ENCODE measurements at places on chromosomes 7 and 10. TPM values are rescaled to one million over a fixed set of nuclear protein-coding genes. Genes with fewer than 3 reads are reported as not detected.

DNA sequence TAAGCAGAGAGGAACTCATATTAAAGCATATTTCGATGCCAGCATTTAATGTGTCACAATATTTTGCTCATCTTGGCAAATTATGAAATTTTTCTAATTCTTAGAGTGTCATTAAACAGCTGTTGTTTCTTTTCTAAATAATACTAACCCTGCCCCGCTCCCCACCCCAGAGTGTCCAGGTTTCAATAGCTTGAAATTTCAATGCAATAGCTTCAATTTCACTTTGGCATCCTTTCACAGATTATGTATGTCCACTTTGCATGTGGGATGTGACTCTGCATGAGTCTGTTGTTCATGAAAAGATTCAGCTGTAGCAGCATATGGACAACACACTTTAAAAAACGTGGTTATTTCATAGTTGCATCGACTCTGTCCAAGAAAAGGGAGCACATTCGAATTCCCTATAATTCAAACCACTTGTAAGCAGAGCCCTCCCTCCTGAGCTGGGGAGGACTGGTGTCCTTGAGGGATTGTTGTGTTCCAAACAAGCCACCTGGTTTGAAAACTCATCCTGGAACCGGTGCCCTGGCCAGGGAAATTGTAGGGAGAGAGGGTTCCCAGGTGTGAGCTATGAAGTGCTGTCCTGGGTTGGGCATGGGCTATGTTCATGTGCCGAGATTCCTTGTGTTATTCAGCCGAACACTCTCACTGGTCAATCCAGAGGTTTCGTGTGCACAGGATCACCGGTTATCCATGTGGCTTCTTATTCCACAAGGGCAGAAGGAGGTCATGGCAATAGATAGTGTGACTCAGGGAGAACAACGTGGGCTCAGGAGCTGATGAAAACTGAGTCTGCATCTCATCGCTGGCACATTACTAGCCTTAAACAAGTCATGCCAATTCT is 64.6 kb upstream of the CREB5 start:
- DNase-seq = no peak
- no peak overlapping the region for H3K27ac ChIP-seq
- no peak overlapping the region for H3K4me3 ChIP-seq
- no peaks in the 10 kb centered on the region for H3K4me1 ChIP-seq
- H3K36me3 ChIP-seq = no peaks in the 10 kb centered on the region

DNA sequence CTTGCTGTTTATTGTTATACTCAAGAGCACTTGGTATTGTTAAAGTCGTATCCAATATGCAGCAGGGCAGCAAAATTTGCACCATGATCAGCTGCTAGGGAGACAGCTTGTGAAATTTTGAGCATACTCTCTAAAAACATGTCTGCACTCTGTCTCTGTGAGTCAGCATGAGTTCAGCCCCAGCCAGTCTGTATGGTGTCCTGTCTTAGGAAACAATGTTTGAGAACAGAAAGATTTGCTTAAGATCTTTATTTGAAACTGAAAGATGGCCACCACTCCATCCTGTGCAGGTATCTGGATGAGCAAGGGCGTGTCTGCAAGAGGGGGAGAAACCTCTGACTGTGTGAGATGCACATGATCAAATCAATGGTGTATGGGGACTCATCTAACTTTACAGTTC is 97.1 kb downstream of the GNAI1 start:
- H3K4me1 ChIP-seq = no peaks in the 10 kb centered on the region
- DNase-seq = no peak
- no peaks in the 10 kb centered on the region for H3K36me3 ChIP-seq
- no peak overlapping the region for H3K4me3 ChIP-seq

- H3K27me3 ChIP-seq = peaks cover 4% of the 10 kb centered on the region
- H3K4me1 ChIP-seq = peaks cover 24% of the 10 kb centered on the region
- H3K36me3 ChIP-seq = peaks cover 21% of the 10 kb centered on the region
- no peak overlapping the region for H3K4me3 ChIP-seq
- H3K27ac ChIP-seq = no peak overlapping the region
Measured at GRCh38 chr10:17418249-17418648, 36.1 kb downstream of the ST8SIA6 start.

- H3K36me3 ChIP-seq = no peaks in the 10 kb centered on the region
- no peak overlapping the region for H3K4me3 ChIP-seq
- H3K27me3 ChIP-seq = peaks cover 35% of the 10 kb centered on the region
- DNase-seq = no peak
Measured at GRCh38 chr10:133151543-133151972, 8.5 kb upstream of the KNDC1 start.

GRCh38 chr7:31234836-31235605 is 105.5 kb downstream of the NEUROD6 start:
- H3K4me1 ChIP-seq = no peaks in the 10 kb centered on the region
- DNase-seq = no peak
- no peaks in the 10 kb centered on the region for H3K36me3 ChIP-seq
- no peaks in the 10 kb centered on the region for H3K27me3 ChIP-seq
- H3K4me3 ChIP-seq = no peak overlapping the region
- no peak overlapping the region for H3K27ac ChIP-seq

DNA sequence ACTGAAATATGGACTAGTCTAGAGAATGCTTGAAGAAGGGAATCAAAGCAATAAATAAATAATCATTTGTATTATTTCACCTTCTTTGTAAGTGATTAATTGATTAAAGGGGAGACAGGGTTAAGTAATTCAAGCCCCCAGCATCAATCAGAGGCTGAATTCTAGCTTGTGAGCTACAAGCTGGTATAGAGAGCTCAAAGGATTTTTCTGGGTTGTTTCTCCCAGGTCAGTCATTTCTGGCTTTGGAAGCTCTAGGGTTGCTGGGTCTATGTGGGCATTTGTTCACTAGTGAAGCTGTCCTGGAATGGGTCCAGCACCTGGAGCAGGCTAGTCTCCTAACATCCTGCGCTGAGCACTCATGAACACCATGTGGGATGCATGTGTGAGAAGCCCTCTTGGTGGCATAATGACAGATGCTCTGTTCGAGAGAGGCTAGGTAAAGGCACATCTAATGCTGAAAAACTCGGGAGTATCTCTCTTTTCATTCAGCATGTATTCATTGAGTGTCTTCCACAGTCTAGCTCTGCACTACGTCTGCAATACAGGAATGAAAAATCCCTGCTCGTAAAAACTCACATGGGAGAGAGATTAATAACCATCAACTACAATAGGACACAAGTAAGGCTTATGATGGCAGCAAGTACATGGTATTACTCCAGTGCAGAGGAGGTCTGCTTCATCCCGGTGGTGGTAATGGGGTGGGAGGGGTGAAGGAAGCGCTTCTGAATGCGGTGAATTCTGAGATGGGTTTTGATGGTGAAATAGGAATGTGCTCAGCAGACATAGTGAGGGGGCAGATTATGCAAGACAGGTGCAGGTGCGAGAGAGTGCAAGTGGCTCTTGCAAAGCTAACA is 68.0 kb upstream of the NRP1 start:
- no peak for DNase-seq
- H3K27ac ChIP-seq = no peak overlapping the region
- no peaks in the 10 kb centered on the region for H3K36me3 ChIP-seq

DNA sequence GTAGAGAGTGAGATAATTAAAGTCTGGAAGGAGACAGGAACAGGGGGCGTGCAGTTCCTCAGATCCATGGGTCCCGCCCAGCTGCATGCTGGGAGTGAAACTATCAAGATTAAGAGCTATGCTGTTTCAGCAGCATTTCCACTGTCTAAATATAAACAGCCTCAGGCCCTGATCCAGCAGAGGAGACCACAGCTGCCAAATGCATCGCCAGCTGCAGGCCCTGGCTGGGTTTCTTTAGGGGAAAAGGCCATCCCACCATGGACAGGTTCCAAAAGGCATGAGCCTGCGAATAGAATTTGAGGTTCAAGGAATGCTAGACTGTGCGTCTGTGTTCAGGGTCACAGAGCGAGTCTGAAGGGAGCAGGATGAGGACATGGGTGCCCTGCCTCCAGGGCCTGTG is 411.4 kb downstream of the PAXIP1 start:
- H3K4me3 ChIP-seq = no peak overlapping the region
- DNase-seq = no peak
- H3K36me3 ChIP-seq = no peaks in the 10 kb centered on the region
- no peak overlapping the region for H3K27ac ChIP-seq
- H3K27me3 ChIP-seq = no peaks in the 10 kb centered on the region
- H3K4me1 ChIP-seq = no peaks in the 10 kb centered on the region

GRCh38 chr10:82150123-82150900 is 275.3 kb downstream of the NRG3 start:
- no peak overlapping the region for H3K4me3 ChIP-seq
- no peaks in the 10 kb centered on the region for H3K27me3 ChIP-seq
- no peaks in the 10 kb centered on the region for H3K36me3 ChIP-seq
- no peaks in the 10 kb centered on the region for H3K4me1 ChIP-seq
- DNase-seq = no peak

DNA sequence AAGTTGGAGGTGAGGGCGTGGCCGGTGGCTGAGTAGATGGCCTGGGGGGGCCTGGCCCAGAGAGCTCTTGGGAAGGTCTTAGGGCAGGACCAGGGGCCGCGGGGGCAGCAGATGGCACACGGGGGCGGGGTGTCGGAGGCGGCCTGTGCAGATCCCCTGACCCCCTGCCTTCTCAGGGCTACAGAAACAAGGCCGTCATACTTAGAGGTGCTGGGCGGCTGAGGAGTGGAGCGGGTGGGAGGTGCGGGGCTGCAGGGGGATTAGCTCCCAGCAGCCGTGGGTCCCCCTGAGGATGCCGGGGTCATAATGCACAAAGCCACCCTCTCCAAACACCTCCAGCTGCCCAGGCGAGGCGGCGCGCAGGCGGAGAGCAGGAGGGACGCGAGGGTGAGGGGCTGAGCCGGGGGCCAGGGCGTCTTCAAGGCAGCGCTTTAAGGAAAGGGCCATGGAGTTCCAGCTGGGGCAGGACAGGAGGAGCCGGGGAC is 40.4 kb upstream of the ZNF32 start:
- H3K36me3 ChIP-seq = no peaks in the 10 kb centered on the region
- no peak overlapping the region for H3K27ac ChIP-seq

The MEPCE gene
- total RNA-seq = 50.5 TPM

DNA sequence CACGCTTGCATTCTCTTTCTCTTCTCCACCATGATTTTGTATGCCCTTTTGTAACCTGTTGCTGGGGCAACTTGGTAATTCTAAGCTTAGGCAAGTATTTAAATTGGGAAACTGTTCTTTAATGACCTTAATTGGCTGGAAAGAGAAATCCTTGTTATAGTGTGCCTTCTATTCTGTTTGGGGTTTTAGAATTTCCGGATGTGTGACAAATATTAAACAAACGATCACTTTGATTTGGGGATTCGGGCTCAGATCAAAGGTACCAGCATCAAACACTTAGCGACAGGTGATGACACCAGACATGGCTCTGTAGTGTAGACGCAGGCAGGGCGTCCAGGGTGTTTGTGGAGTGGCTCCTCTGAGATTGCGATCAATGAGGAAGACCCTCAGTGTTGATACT is 55.0 kb downstream of the RAB11FIP2 start:
- DNase-seq = no peak
- no peak overlapping the region for H3K27ac ChIP-seq
- H3K4me3 ChIP-seq = no peak overlapping the region

DNA sequence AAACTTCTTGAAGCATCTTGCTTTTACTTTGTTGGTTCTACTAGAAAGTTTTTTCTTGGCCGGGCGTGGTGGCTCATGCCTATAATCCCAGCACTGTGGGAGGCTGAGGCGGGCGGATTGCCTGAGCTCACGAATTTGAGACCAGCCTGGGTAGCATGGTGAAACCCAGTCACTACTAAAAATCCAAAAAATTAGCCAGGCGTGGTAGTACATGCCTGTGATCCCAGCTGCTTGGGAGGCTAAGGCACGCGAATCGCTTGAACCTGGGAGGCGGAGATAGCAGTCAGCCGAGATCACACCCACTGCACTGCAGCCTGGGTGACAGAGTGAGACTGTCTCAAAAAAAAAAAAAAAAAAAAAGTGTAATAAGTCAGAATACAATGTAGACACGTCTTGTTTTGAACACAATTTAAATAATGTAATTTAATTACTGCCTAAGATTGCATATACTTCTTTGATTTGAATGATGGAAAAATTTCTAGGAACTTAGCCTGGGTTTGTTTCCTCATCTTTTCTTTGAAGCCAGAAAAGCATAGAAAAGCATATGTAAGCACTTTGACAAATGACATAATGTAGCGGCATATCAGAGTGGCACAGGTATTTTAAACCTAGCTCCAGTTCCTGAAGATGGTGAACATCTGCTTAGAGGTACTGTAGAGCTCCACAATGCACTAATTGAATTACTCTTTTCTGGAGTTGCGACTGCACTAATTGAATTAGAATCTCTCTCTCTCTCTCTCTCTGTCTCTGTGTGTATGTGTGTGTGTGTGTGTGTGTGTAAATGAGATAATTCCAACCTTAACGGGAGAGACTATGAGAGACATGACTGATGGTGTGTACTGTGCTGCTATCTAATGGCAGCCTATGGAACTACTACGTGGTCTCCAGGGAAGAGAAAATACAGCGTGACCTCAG is 87.8 kb downstream of the BTRC start:
- H3K4me1 ChIP-seq = peaks cover 3% of the 10 kb centered on the region
- no peak overlapping the region for H3K27ac ChIP-seq
- no peaks in the 10 kb centered on the region for H3K36me3 ChIP-seq
- DNase-seq = peak; percentile 41

- DNase-seq = no peak
- no peaks in the 10 kb centered on the region for H3K36me3 ChIP-seq
- no peaks in the 10 kb centered on the region for H3K27me3 ChIP-seq
- H3K4me1 ChIP-seq = no peaks in the 10 kb centered on the region
Measured at GRCh38 chr7:14385074-14385473, 395.6 kb upstream of the ETV1 start.

The NXPH1 gene
- total RNA-seq = not detected

GRCh38 chr7:94145602-94146001 is 141.4 kb upstream of the BET1 start:
- H3K27ac ChIP-seq = no peak overlapping the region
- H3K27me3 ChIP-seq = peaks cover 3% of the 10 kb centered on the region
- no peaks in the 10 kb centered on the region for H3K36me3 ChIP-seq

GRCh38 chr10:82953909-82954308 is 1078.9 kb downstream of the NRG3 start:
- DNase-seq = no peak
- H3K4me1 ChIP-seq = no peaks in the 10 kb centered on the region
- no peaks in the 10 kb centered on the region for H3K36me3 ChIP-seq
- H3K27me3 ChIP-seq = no peaks in the 10 kb centered on the region
- H3K4me3 ChIP-seq = no peak overlapping the region

- H3K4me3 ChIP-seq = no peak overlapping the region
- no peak for DNase-seq
- H3K27ac ChIP-seq = no peak overlapping the region
- no peaks in the 10 kb centered on the region for H3K36me3 ChIP-seq
- peaks cover 22% of the 10 kb centered on the region for H3K27me3 ChIP-seq
Measured at GRCh38 chr7:3309140-3309539, 8.1 kb downstream of the SDK1 start.

The PIK3CG gene
- 51.6 TPM for total RNA-seq

The PTER gene
- 19.2 TPM for total RNA-seq

The PPP1R3C gene
- not detected for total RNA-seq

DNA sequence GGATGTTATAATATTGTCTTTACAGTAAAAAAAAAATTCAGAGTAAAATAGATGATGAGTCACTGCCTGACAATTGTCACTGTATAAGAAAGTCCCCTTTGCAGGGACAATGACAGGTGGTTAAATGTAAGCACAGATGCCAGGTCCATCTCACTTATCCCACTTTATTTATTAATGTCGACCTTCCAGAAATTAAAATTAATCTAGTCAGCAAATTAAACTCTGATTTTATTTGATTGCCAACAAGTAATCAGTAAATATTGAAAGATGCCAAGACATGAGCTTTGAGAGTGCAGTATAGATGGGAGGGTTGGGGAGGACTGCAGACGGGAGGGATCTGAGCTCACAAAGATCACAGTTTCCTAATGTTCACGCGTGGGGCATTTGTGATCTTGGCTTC is 50.9 kb downstream of the CPXM2 start:
- no peak for DNase-seq
- H3K27me3 ChIP-seq = peaks cover 2% of the 10 kb centered on the region
- H3K36me3 ChIP-seq = no peaks in the 10 kb centered on the region
- H3K27ac ChIP-seq = no peak overlapping the region
- H3K4me3 ChIP-seq = no peak overlapping the region
- H3K4me1 ChIP-seq = no peaks in the 10 kb centered on the region

The SEMA3A gene
- 1.3 TPM for total RNA-seq

The NEUROD6 gene
- not detected for total RNA-seq
